Body of pancreas (tissue), 4 donors: ENCODE measurements at places on chromosomes 12 and 14. TPM values are rescaled to one million over a fixed set of nuclear protein-coding genes. Genes with fewer than 3 reads are reported as not detected.
A peak's percentile ranks its signal among the peaks of the same experiment; 100 is the strongest.

DNA sequence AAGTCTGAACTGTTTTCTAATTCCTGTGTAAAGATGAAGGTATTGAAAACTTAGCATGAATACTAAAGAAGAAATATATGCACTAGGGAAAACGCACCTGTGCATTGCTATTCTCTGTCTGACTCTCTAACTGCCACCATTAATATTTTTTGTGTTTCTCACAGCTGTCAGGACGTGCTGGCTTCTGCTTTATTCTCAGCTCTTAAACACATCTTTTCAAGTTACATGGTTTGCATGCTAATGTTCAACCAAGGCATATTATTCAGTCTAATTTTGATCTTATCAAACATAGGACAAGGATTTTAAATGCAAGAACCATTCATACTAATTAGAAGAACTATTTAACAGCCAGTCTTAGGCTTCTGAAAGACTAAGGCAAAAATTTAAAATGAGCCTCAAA lies 187.4 kb downstream of the KLHL28 start:
- no peak overlapping the region for H3K4me3 ChIP-seq
- no peak overlapping the region for H3K27ac ChIP-seq
- no peaks in the 10 kb centered on the region for H3K36me3 ChIP-seq
- no peak for DNase-seq
- peaks cover 13% of the 10 kb centered on the region for H3K4me1 ChIP-seq

- H3K4me3 ChIP-seq: no peak overlapping the region
- H3K36me3 ChIP-seq: peaks cover 18% of the 10 kb centered on the region
- H3K27me3 ChIP-seq: no peaks in the 10 kb centered on the region
- DNase-seq: peak; percentile 80
- peak overlapping the region; percentile 71 for H3K27ac ChIP-seq
These were observed 6.1 kb downstream of the ERBB3 start for GRCh38 chr12:56086096-56086495.

DNA sequence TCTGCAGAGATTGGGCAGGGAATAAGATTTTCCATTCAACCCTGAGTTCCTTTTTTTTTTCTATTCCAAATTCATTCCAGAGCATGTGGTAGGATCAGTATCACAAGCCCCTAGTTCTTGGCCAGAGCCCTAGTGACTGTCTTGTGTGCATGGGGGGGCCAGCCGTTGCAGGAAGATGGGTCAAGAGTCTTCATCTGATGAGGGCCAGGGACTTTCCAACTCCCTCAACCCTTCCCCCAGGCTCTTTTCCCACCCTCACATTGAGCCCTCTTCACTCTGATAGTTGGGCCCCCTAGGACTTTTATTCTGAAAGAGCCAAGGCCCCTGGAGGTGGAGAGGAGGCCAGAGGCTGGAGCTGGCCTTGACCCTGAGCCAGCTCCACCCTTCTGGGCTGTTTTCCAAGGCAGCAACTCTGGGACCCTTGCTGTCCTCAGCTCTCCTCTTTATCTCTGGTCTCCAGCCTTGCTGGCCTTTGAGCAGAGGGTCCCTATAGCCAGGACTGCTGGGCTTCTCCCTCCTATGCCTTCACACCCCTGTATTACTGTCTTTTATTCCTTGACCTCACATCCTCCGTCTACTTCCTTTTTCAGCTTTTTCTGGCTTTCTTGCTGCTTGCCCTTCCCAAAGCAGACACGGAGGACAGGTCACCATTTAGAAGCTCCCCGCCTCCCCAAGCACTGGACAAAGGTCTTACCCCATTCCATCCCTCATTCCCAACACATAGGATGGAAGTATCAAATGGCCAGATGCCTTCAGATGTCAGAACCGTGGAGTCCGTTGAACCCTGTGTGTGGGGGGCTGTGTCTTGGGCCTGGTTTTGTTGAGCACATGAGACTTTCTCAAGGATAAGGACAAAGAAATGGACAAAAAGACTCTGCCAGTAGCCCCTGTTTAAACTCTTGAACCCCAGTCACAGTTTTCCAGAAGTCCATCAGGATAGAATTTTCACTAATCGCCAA lies 5.6 kb downstream of the RBP5 start:
- H3K36me3 ChIP-seq: no peaks in the 10 kb centered on the region
- no peak overlapping the region for H3K27ac ChIP-seq

DNA sequence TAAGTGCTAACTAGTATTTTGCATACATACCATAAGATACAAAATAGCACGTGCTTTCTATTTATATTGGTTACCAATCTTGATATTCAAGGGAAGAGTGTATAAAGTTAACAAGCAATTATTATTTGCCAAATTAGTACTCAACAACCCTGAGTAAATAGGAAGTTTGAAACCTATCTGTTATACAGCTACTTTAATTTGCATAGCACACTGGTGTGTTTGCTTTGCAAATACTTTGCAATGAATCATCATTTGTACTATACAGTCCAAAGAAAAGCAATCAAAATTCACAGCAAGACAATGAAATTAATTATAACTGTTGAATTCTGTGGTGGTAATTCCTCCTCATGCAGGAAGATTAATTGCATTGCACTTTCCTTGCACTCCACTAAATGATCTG lies 469.1 kb downstream of the PRKD1 start:
- no peak overlapping the region for H3K4me3 ChIP-seq
- no peaks in the 10 kb centered on the region for H3K36me3 ChIP-seq
- no peak for DNase-seq
- no peaks in the 10 kb centered on the region for H3K27me3 ChIP-seq
- H3K4me1 ChIP-seq: no peaks in the 10 kb centered on the region

DNA sequence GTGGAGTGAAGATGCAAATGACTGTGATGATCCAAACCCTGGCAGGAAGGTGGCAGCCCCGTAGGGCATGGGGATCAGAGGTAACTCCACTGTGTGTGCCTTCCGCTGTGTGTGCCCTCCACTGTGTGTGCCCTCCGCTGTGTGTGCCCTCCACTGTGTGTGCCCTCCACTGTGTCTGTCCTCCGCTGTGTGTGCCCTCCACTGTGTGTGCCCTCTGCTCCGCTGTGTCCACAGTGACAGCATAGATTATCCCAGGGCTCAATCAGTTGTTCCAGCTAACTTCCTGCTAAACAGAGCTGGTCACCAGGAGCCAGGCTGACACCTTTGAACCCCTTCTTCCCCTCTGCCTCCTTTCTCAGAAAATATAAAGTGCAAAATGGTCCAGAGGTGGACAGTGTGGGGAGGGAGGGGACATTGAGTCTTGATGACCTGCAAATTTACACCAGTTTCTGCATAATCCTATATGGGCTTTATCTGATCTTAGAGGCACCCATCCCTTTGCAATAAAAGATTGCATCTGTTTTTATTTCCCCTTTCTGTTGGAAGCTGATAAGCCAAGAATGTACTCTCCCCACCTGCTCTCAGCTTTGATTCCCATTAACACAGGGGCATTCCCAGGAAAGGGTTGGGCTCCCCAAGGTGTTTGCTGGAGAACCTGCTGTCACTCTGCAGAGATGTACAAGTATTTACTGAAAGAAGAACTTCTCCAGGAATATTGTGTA lies 21.6 kb upstream of the HNF1A start:
- no peaks in the 10 kb centered on the region for H3K4me1 ChIP-seq
- H3K36me3 ChIP-seq: no peaks in the 10 kb centered on the region
- no peak for DNase-seq
- no peak overlapping the region for H3K27ac ChIP-seq
- H3K27me3 ChIP-seq: no peaks in the 10 kb centered on the region

DNA sequence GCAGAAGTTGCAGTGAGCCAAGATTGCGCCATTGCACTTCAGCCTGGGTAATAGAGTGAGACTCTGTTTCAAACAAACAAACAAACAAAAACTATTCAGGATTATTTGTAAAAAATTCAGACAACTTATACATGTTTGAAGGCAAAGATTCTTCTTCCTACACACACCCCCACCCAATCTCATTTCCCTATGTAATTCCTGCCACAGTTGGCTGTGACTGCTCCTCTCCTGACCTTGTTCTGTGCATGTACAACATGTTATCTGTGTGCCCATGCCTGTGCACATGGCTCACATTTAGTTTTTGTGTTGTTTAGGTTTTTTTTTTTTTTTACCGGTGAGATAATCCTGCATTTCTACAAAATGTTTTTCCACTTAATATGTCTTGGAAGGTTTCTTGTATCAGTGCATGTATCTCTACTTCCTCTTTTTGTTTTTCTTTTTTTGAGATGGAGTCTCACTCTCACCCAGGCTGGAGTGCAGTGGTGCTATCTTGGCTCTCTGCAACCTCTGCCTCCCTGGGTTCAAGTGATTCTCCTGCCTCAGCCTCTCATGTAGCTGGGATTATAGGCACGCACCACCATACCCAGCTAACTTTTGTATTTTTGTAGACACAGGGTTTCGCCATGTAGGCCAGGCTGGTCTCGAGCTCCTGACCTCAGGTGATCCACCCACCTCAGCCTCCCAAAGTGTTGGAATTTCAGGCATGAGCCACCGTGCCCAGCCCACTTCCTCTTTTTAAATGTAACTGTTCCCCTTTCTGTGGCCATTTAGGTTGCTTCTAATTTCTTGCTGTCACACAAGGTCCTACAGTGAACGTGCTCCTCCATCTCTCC lies 8.7 kb downstream of the CFAP251 start:
- H3K27me3 ChIP-seq: no peaks in the 10 kb centered on the region
- no peaks in the 10 kb centered on the region for H3K36me3 ChIP-seq
- H3K4me3 ChIP-seq: no peak overlapping the region
- no peak overlapping the region for H3K27ac ChIP-seq
- peaks cover 3% of the 10 kb centered on the region for H3K4me1 ChIP-seq

DNA sequence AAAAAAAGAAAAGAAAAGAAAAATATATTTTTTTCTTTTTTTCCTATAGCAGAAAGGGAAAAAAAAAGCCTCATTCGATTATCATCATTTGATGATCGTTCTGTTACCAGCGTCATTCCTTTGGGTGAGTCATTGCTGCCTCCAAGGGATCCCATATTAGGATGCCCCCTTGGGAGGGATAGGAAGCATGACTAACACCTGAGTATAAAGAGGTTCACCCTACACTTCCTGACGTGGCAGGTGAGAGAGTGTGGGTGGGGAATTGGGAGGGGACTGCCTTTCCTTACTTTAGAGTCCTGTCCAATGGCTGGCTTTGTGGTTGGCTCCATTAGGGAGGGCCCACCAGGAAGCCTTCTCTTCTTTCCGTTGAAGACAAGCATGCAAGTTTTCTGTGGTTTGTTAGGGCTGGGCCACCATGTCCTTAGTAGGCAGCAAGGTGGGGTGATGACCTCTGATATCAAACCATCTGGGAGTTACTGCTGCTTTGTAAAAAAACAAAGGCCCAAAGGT lies 56.1 kb upstream of the FUT8 start:
- H3K27ac ChIP-seq: no peak overlapping the region
- H3K27me3 ChIP-seq: no peaks in the 10 kb centered on the region
- H3K4me3 ChIP-seq: no peak overlapping the region
- H3K36me3 ChIP-seq: no peaks in the 10 kb centered on the region
- no peak for DNase-seq

GRCh38 chr12:7374423-7375144 lies 69.4 kb downstream of the CD163L1 start:
- H3K4me1 ChIP-seq: no peaks in the 10 kb centered on the region
- H3K4me3 ChIP-seq: no peak overlapping the region
- H3K27ac ChIP-seq: no peak overlapping the region

DNA sequence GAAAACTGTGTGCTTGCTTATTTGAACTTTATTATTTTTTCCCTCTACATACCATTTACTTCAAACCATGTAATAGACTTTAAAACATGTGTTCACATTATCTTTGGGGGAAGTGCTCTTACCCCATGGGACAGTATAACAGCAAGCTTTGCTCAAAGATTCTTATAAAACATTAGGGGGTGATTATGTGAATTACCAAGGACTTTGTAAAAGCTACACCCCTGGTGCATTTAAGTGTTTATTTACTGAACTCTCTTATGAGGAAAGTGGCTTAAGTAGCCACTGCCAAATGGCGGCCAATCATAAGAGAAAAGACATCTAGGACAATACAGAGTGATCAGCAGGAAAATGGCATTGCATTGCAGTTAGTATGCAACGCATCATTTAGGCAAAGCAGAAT lies 70.3 kb downstream of the CAPZA3 start:
- no peak overlapping the region for H3K27ac ChIP-seq
- H3K4me1 ChIP-seq: peaks cover 11% of the 10 kb centered on the region
- no peaks in the 10 kb centered on the region for H3K36me3 ChIP-seq
- DNase-seq: no peak
- H3K27me3 ChIP-seq: no peaks in the 10 kb centered on the region
- no peak overlapping the region for H3K4me3 ChIP-seq

DNA sequence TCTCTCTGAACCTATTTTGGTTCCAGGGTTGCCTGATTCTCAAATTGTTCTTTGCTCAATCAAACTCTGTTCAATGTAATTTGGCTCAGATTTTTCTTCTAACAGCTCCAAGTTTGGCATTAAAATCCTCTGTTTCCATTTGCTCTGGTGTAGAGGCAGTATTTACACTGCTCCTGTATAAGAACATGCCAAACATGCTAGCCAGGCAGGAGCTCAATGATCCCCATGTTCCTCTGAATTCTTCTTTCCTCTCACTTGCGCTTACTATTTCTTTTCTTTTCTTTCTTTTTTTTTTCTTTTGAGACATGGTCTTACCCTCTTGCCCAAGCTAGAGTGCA lies 17.2 kb downstream of the SDR9C7 start:
- no peak overlapping the region for H3K27ac ChIP-seq
- DNase-seq: no peak
- no peaks in the 10 kb centered on the region for H3K36me3 ChIP-seq
- H3K27me3 ChIP-seq: no peaks in the 10 kb centered on the region
- H3K4me1 ChIP-seq: no peaks in the 10 kb centered on the region

GRCh38 chr14:34099635-34100034 lies 148.8 kb upstream of the EGLN3 start:
- H3K4me3 ChIP-seq: no peak overlapping the region
- H3K36me3 ChIP-seq: no peaks in the 10 kb centered on the region
- DNase-seq: no peak
- H3K27ac ChIP-seq: no peak overlapping the region
- H3K27me3 ChIP-seq: no peaks in the 10 kb centered on the region
- no peaks in the 10 kb centered on the region for H3K4me1 ChIP-seq

- H3K4me3 ChIP-seq: no peak overlapping the region
- peak; percentile 6 for DNase-seq
- H3K27ac ChIP-seq: peak overlapping the region; percentile 82
These were observed 36.8 kb downstream of the SH2B3 start for GRCh38 chr12:111442301-111443045.

CLEC4D gene
- not detected for total RNA-seq

TMTC2 gene
- total RNA-seq: 20.1 TPM

CACNA1C gene
- 4.4 TPM for total RNA-seq
